ENCODE measurements at places on chromosomes 16 and 17.

DNA sequence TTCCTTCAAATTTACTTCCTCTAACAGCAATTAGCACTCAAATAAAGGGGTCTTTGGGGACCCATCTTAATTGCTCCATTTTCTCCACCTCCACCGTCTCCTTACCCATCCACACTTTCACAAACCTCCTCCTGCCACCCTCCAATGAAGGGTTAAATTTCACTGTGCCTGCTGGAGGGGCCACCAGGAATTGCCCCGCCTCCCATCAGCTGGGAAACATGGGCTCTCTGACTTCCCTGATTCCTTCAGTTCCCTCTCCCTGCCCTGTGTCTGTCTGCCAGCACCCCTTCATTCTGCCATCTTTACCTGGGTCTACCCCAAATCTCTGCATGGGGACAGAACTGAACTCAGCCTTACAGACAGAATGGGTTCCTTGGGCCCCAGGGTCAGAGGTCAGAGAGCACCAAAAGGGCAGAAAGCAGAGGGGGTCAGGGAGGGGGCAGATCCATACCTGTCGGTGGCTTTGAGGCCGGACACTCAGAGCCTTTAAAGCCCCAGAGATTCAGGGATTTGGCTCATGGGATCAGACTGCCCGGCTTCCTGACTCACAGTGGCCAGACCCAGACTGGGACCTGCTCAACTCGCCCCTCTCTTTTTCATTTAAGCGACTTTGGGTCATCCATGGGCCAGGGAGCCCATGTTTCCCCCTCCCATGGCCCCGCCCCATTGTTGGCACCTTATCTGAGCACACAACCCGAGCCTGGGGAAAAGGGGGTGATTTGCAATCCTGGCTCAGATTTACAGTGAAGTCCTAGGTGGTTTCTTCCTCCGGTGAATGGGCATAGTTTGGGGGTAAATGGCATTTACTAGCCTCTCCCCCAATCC is 17.6 kb upstream of the SP2 start:
- no peak for DNase-seq

DNA sequence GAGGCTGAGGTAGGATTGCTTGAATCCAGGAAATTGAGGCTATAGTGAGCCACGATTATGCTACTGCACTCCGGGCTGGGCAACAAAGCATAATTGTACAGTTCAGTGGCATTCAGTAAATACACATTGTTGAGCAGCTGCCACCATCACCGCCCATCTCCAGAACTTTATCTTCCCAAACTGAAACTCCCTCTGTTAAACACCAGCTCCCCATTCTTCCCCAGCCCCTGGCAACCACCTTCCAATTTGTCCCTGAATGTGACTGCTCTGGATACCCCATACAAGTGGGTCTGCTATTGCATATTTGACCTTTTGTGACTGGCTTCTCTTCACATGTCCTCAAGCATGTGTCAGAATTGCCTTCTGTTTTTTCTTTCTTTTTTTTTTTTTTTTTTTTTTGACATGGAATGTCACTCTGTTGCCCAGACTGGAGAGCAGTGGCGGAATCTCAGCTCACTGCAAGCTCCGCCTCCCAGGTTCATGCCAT is 2.9 kb downstream of the RPL38 start:
- peak; percentile 20 for DNase-seq

- peak; percentile 81 for DNase-seq
Observed at GRCh38 chr16:3952737-3953131, 72.2 kb upstream of the CREBBP start.

- DNase-seq: no peak
Observed at GRCh38 chr16:55133654-55134053, 190.3 kb upstream of the IRX6 start.

DNA sequence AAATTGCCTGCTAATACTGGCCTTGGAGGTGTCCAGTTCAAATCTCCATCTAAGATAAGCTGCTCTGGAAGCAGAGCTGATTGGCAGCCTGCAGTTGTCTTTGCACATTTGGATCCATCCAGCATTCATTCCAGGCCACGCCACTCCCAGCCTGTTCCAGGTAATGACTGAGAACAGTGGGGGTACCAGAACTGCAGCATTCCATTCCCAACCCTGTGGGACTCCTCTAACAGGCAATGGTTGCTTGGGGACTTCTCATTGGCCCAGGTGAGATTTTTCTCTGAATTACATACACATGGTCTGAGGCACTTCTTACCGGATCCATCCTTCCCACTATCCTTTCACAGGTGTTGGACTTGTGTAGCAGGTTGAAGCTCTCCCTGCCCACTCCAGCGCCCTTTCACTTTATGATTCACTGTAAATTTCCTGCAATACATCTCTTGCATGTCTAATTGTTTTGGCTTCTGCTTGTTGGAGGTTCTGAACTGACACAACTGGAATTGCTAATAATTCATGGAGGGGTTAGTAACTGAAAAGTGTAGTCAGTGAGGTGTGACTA is 206.1 kb upstream of the ZFHX3 start:
- no peak for DNase-seq

GRCh38 chr16:63789603-63790002 is 1332.3 kb downstream of the CDH11 start:
- DNase-seq: peak; percentile 3

GRCh38 chr16:59593194-59593661 is 859.1 kb upstream of the GOT2 start:
- peak; percentile 97 for DNase-seq

DNA sequence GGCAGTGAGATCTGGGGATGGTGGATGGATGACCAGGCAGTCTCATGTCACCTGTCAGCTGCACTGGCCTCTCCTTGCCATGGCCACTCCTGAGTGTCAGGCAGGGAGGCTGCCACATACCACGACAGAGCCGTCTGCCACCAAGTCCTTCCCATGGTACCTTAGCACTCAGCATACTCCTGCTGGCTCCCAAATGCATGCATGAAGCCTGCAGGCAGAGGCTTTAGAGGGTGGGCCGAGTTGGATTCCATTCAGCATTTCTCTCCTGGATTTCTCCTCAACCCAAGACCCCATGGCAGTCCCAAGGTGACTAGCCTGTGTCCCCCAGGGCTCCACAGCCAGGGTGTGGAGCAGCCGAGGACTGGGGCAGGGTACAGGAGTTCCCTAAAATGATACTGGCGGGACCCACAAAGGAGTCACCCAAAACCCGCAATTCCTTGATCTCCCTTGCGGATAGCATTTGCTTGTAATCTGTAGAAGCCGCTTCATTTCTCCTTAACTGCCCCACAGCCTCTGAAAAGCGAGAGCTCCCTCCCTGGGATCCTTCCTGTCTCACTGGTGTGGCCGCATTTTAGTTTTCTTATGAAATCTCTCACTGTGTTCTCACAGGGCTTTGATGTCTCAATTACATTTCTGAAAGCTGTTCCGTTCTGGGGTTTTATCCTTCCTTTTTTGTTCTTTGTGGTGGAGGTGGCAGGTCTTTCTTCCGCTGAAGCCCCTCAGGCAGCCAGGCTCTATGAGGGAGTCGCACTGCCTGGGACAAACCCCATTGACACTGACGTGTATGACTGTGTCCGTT is 141.4 kb downstream of the SOCS1 start:
- no peak for DNase-seq

GRCh38 chr16:84239141-84239769 is 557 bp downstream of the KCNG4 start:
- no peak for DNase-seq

DNA sequence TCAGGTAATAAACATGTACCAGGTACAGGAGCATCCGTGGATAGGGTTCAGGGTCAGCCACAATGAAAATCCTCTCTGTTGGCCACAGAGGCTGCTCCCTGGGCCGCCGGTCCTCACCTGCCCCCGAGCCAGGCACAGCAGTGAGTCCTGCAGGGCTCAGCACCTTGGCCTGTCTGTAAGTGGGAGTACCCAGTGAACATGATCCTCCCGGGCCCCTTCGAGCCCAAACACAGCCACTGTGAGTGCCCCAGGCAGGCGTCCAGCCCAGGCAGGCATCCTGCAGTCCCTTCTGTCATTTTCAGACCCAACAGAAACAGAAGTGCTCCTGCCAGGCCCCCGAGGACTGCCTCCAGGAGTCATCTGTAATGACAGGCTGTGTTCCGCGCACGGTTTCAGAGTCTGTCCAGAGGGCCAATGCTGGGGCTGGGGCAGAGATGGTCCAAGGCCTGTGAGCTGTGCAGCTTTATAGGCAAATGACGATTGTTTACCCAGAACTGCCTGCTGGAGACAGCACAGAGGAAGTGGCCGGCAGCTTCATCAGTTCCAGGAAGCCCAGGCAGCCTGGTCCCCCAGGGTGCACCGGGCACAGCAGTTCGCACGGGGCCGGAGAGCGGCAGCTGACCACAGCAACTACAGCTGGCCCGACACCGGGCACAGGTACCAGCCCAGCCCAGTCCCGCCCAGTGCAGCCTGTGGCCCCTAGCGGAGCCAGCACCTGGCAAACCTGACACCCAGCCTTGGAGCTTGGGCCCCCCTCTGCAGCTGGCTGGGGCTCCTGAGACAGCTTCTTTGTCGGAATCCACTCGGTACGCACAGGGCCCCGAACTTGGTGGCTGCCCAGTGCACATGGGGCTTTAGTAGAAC is 13.2 kb downstream of the SLC7A5 start:
- DNase-seq: peak; percentile 43

DNA sequence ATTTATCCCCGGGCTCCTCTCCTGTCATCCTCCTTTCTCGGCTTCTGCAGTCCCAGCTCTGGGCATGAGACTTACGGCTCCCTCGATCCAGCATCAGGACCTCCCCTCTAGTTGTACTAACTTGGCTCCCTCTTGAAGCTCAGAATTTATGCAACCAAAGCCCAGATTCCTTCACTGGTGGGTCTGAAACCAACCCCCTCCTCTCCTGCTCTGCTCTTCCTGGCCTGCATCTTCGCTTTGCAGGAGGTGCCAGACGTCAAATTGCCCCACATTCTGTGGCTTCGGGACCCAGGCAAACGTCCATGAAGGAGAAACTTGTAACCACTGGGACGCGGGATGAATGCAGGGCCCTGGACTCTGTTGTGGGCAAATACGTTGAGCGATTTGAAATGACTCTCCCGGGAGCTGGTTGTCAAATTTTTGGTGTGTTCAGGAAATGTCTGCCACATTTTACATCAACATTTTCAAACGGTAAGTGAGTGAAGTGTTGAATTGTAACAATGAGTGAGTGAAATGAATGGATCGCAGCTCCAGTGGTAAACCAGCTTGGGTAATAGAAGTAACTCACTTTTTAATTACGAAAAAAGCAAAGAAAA is 29.3 kb upstream of the ELAC2 start:
- peak; percentile 9 for DNase-seq

DNA sequence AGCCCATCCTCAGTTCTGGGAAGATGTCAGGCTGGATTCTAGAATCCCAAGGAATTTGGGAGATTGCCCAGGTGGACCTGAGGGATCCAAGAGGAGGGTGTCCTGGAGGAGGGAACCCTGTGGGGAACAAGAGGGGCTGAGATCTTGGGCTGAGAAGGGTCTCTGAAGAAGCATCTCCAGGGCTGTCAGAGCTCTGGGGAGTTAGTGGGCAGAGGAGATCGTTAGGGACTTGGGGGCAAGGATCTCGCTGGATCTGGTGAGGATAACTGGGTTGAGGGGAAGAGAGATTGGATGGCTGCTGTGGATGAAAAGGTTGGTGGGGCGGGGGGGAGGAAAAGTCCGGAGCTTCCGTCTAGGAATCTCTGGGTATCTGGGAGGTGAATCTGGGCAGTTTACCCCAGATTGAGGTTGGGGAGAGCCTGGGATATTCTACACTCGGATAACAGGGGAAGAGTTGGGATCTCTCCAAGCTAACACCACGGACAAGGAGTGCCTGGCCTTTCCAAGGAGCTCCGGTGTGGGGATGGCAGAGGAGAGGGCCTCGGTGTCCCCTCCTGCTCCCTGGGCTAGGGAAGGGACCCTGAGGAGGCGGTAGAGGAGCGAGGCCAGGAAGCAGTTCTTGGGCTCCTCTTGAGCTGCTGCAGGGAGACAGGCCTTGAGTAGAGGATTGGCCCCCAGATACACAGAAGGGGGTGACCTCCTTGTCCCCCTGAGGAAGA is 1.7 kb downstream of the FBXL19 start:
- DNase-seq: no peak

DNA sequence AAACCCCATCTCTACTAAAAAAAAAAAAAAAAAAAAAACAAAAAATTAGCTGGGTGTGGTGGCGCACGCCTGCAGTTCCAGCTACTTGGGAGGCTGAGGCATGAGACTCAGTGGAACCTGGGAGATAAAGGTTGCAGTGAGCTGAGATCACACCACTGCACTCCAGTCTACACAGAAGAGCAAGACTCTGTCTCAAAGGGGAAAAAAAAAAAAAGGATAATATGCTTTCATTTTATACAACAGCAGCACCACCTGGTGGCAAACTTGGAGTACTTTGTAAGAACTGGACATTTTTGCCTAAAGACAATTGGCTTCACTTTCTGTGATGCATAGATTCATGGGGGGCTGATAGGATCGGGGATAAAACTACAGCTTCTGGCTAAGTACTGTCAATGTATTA is 8.5 kb downstream of the CHTF8 start:
- peak; percentile 76 for DNase-seq

DNA sequence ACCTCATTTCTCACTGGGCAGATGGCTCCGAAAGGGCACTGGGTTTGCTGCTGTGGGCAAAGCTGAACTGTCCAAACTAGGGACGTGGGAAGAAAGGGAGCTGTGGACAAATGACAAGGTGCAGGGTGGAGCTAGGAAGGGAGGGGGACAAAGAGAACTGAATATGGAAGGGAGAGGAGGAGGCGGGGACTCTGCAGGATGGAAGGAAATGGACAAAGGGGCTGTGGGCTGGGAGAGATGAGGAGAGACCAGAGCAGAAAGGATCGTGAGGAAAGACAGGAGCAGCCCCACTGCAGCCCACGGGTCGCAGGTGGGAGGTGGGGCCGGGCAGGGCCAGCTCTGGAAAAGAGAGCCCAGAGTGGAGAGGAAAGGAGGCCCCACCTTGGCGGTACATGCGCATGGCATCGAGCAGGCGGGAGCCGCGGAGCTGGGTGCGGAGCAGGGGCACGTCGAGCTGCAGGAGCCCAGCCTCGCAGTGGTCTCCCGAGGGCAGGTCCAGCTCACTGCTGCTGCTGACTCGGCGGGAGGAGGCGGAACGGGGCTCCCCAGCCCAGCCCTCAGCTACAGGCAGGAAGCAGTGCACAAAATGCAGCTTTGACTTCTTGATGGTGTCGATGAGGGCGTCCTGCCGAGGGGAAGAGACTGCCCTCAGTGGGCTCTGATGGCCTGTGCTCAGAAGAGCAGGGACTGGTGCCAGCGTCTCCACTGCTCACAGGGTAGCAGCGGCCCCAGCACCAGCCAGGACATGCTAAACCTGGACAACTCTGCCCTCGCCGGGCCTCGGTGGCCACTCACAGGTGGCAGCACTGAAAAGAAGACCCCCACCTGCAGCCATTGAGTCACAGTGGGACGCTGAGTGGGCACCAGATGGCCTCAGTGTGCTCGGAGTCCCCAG is 66.8 kb downstream of the PIPOX start:
- DNase-seq: no peak

GRCh38 chr16:58709333-58709732 is 24.8 kb upstream of the SLC38A7 start:
- DNase-seq: no peak
